Substantia nigra (tissue), 51 donors: ENCODE measurements at places on chromosomes 5 and 9.
A peak's percentile ranks its signal among the peaks of the same experiment; 100 is the strongest.

- DNase-seq: no peak
Measured at GRCh38 chr9:72863456-72864094, 89.3 kb downstream of the ALDH1A1 start.

DNA sequence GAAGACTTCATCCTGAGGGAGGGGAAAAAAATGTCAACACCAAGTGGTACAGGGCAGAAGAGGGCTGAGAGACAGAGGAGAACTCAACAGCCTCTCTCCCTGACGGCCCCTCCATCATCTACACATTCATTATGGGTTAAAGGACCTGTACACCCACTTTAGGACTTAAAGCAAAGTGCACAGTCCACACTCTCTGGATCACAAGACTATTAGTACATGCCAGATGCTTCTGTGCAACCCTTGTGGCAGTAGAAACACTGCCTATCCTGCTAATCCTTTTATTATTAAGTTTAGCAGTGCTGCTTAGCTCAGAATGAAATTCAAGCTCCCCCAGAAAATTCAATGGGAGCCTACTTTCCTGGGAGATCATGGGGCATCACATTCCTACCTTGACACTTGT, 1.9 kb downstream of the FRMD3 start:
- DNase-seq: no peak

DNA sequence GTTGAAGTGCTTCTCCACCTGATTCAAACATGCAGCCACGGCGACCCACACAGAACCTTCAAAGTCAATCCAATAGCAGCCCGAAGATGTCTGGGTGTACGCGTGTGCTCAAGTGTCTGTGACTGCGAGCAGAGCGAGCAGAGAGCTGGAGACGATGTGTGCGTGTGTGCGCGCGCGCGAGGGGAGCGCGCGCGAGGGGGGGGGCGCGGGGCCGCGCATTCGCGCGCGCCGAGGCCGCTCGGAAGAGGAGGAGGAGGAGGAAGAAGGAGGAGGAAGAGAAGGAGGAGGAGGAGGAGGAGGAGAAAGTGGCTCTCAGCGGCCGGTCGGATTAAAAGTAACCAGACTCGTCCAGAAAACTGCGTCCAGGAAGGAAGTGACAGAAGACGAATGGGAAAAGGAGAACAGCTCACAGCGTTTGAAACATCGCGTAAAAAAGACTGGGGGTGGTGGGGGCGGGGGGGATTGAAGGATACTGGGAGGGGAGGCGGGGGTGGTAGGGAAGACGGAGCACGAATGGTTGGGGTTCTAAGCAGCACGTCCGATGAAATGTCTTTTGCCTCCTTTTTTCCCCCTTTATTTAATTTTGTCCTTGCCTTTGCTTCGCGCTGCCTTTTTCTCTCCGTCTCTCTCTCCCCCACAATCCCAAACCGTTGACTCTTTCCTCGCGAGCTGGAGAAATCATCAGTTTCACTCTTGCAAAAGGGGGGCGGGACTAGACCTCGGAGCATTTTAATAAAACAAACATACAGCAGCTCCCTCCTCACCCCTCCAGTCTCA, at the start of gene MEF2C:
Gene MEF2C (minus strand): TSS at position 126 of the 777 bp plus-strand sequence. CDS start 59,396 bp downstream, outside the sequence.
- peak; percentile 17 for DNase-seq

DNA sequence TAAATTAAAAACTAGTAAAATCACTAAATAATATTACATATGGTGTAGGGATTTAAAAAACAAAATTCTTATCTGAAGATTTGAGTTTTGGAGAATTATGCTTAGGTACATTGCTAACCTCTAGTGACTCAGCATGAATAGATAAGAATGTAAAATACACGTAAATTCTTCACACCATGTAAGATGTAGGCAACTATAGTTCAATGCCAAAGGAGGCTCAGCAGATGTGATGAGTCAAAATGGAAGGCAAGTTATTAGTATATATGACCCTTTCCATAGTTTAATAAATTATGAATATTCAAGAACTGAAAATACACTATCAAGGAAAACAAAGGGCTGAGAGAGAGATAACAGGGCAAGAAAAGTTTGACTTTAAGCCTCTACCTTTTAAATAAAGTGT, 79.0 kb downstream of the MRPS30 start:
- DNase-seq: no peak

- DNase-seq: no peak
Measured at GRCh38 chr5:51821697-51822096, 438.4 kb downstream of the ISL1 start.

DNA sequence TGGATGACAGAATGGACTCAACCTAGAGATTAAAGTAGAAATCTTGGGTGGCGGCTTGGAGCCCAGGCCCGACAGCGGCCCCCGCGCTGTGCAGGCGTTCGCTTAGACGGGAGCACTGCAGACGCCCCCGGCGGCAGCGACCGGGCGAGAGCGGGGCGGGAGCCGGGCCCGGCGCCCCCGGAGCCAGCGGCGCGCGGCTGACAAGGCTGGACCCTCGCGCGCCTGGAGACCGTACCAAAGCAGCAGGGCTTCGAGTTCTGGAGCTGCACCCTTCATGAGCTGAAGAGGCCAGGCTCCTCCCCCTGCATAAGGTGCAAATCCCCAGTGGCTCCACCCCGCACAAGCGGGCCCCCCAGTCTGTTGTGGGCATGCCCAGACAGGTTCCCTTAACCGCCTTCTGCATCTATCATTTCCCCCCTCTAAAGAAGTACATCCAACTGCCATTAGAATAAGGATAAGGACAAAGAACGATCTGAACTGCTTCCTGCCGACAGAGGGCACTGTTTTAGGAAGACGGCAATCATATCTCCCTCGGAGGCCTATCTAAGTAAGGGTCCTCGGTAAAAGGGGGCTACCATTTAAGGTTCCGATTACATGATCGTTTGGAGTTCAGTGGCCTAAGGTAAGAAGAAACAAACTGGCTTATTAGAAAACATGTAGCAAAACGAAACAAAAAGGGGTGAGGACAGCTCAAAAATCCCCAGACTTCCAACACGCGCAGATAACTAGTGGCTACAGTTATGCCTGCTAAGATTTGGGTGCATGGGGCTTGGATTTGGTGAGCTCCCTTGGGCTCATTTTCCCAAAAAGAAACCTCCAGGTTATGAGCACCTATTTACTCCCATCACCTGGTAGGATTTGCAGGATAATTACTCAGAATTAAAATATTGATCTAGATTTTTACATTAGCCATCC, 66.3 kb downstream of the RGMB start:
- no peak for DNase-seq
